NCI-H460 (cell line): ENCODE measurements at places on chromosomes 4 and X. TPM values are rescaled to one million over a fixed set of nuclear protein-coding genes. Genes with fewer than 3 reads are reported as not detected.

The C1QTNF7 gene
- not detected in 2 replicates for total RNA-seq

The CYSLTR1 gene
- not detected in 2 replicates for total RNA-seq

The NKX3-2 gene
- 0.12 and 0.38 TPM in 2 replicates for total RNA-seq

The ITIH6 gene
- total RNA-seq, result 0.02 and 0.03 TPM in 2 replicates

The AFM gene
- total RNA-seq, result not detected in 2 replicates

The PRRG3 gene
- total RNA-seq, result not detected in 2 replicates

The IL9R gene
- 0.59 TPM in 1 of 2 replicates, not detected in the other for total RNA-seq

The RPS6KA6 gene
- 3.3 and 4.0 TPM in 2 replicates for total RNA-seq

The TMPRSS11F gene
- not detected in 2 replicates for total RNA-seq

The SUPT20HL1 gene
- total RNA-seq, result not detected in 2 replicates

The GPRIN3 gene
- 36.5 and 42.8 TPM in 2 replicates for total RNA-seq

The NEXMIF gene
- 0.29 and 0.35 TPM in 2 replicates for total RNA-seq
